ENCODE measurements at places on chromosomes 6 and 20. TPM values are rescaled to one million over a fixed set of nuclear protein-coding genes. Genes with fewer than 3 reads are reported as not detected.
A peak's percentile ranks its signal among the peaks of the same experiment; 100 is the strongest.

GRCh38 chr20:44038681-44039123, 124.0 kb downstream of the TOX2 start:
- H3K36me3 ChIP-seq: no peaks in the 10 kb centered on the region
- H3K27me3 ChIP-seq: peaks cover 4% of the 10 kb centered on the region
- H3K4me1 ChIP-seq: no peaks in the 10 kb centered on the region

DNA sequence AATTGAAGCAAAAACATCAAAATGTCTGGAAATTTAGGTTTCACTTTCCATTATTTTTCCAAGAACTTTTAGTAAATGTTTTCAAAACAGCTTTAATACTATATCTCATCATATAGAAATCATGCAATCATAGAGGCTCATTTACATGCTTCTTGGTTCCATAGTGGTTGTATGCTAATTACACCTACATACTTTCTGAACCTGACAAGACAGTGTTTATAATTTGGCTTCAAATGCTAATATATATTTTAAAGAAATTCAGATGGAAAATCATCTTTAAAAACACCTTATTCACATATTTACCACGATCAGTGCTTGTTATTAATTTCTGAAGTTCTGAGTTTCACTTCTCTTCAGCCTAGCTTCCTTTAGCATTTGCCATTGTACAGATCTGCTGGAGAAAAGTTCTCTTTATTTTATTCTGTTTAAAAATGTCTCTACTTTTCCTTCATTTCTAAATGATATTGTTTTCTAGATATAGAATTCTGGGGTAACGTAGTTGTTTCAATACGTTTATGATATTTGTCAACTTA, 89.9 kb downstream of the PLCB1 start:
- DNase-seq: no peak
- no peaks in the 10 kb centered on the region for H3K36me3 ChIP-seq

DNA sequence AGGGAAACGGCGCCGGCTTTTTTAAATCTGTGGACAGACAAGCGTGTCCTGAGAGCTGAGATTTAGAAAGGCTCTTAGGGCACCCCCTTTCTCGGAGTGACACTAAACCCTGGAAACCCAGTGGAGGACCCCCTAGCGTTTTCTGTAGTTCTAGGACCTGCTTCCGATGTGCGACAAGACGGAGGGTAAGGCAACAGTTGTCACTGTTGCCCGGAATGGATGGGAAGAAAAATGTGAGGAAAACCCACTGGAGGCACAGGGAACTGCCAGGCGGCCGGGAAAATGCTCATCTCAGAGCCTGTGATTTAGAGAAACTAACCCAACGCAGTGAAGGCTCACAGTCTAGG, 551 bp upstream of the ATP5F1E start:
- DNase-seq: no peak
- peak overlapping the region; percentile 81 for H3K4me3 ChIP-seq
- no peaks in the 10 kb centered on the region for H3K27me3 ChIP-seq
- peak overlapping the region; percentile 77 for H3K27ac ChIP-seq

- no peak overlapping the region for H3K27ac ChIP-seq
- H3K36me3 ChIP-seq: no peaks in the 10 kb centered on the region
- no peaks in the 10 kb centered on the region for H3K4me1 ChIP-seq
- H3K27me3 ChIP-seq: peaks cover 2% of the 10 kb centered on the region
- DNase-seq: no peak
Observed at GRCh38 chr6:52133324-52133723, 45.9 kb upstream of the PKHD1 start.

DNA sequence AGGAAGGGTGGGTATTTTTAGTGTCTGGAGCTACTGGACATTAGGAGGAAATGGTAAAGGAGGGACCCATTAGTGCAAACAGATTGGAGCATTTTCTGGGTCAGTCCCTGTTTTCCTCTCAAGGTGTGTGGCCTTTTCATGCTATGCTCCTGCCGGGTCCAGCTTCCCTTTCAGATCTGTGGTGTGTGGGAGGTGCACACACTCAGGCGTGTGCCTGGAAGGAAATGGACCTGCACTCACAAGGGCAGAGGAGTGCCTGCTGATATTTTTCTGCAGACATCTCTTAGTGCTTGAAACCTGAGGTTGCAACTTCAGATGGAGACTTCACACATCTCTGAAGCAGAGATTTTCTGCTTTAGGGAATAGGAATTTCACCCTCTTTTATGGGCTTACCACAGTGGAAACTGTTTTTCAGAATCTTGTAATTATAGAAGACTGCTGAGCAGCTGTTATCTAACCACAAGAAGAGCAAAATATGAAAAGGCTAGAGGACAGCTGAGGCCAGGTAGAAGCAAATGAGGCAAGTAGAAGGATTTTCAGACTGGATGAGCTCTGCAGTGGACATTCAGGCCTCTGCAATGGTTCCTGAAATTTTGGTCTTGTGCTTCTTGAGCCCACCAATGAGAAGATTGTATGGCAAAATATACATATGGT, 764.3 kb downstream of the QKI start:
- H3K4me1 ChIP-seq: no peaks in the 10 kb centered on the region
- H3K4me3 ChIP-seq: no peak overlapping the region
- no peak overlapping the region for H3K27ac ChIP-seq
- H3K27me3 ChIP-seq: no peaks in the 10 kb centered on the region

OXT gene
- not detected for total RNA-seq

MYLK2 gene
- total RNA-seq: 3.1 TPM

ADGRF5 gene
- total RNA-seq: 0.54 TPM

DNA sequence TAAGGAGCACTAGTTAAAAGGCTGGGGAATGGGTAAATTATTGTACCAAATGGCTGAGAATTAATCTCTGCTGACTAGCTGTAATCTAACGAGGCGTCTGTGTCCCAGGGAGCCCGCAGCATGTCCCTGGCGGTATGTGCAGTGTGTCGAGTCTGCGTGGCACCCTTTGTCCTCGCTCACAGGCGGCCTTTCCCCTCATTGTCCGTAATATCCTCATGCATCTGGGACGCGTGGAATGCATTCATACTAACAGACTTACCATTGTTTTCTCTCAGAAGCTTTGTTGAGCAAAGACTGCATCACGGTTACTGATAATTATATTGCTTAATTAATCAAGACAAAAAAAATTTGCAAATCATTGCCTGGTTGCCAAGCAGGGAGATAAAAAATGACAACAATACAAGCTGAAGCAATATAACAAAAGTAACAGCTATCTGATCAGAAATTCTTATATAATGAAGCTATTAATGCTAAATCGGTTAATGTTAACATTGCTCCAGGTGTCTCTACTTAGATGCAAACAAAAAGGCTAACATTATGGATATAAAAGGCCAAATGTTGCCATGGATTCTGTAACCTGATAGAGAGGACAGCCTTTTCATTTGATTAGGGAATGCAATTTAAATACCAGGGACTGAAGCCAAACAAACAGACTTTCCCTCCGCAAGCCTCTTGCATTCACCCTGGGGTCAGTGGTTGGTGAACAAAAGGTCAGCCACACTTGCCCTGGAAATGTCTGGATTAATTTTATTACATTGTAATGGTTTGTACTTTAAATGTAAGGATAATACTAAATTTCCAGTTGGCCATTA, 124.8 kb downstream of the INSM1 start:
- H3K36me3 ChIP-seq: no peaks in the 10 kb centered on the region
- H3K27ac ChIP-seq: no peak overlapping the region
- H3K4me3 ChIP-seq: no peak overlapping the region
- peak; percentile 70 for DNase-seq
- no peaks in the 10 kb centered on the region for H3K27me3 ChIP-seq

GNMT gene
- 0.68 TPM for total RNA-seq

DNA sequence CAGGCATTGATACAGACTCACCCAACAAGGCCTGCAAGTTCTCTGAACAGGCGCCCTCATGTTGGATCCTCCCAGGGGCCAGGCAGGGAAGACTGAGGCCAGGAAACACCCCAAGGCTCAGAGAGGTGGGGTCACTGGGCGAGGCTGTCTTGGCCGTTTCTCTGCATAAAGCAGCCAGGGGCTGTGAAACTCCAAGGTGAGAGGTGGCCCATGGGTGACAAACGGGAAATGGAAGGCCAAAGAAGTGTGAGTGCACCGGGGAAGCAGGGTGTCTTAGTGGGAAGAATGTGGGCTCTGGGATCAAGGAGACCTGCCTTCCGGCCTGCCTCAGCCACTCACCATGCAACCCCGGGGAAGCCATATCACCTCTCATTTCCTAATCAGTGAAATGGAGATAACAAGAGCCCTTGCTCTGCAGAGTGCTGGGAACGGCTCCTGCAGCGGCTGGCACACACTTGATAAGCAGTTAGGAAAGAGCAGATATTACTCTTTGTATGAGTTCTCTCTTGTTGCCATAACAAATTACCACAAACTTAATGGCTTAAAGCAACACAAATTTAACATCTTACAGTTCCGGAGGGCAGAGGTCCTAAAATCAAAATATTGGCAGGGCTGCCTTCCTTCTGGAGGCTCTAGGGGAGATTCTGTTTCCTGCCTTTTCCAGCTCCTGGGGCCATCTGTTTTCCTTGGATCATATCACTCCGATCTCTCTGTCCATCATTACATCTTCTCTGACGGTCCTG, 168.6 kb downstream of the NFATC2 start:
- no peaks in the 10 kb centered on the region for H3K36me3 ChIP-seq
- peaks cover 10% of the 10 kb centered on the region for H3K4me1 ChIP-seq

OTOR gene
- not detected for total RNA-seq

DNA sequence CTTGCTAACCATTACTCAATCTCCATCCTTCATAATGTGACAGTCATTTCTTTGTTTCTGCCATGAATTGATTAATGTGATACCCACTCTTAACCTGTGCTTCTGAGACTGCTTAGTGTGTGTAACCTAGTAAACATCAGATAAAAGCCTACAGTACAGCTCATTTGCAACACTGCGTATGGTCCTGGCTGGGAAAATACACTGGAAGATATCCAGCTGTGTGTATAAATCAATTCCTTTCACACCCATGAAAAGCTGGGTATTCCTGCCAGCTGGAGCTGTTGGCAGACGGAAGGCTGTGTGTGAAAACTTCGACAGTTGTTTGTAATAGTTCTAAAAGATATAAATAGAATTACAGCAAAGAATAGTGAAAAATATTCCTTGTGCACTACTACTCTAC, 509.2 kb downstream of the FRK start:
- H3K27me3 ChIP-seq: no peaks in the 10 kb centered on the region
- no peak overlapping the region for H3K4me3 ChIP-seq
- no peaks in the 10 kb centered on the region for H3K36me3 ChIP-seq
- no peak for DNase-seq
- no peaks in the 10 kb centered on the region for H3K4me1 ChIP-seq

DNA sequence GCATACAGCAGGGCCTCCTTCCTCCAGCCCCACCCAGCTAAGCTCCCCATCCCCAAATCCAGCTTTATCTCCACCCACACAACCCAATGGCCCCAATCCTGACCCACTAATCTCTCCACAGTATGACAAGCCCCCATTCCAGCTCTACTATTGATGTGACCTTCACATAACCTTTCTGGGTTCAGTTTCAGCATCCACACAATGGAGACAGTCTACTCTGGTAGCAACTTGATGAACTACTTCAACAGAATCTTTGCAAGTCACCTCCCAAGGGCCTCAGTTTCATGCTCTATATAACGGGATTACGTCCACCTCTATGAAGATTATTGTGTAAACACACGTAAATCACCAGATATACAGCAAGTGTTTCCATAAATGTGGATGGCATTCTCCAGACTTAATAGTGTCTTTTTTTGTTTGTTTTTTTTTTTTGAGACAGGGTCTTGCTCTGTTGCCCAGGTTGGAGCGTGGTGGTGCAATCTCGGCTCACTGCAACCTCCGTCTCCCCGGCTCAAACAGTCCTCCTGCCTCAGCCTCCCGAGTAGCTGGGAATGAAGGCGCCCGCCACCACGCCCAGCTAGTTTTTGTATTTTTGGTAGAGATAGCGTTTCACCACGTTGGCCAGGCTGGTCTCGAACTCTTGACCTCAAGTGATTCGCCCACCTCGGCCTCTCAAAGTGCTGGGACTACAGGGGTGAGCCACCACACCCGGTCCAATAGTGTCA, 1.4 kb downstream of the AHCY start:
- peak overlapping the region; percentile 76 for H3K4me3 ChIP-seq
- no peak for DNase-seq
- no peak overlapping the region for H3K27ac ChIP-seq
- H3K4me1 ChIP-seq: peaks cover 6% of the 10 kb centered on the region

GRCh38 chr6:110348961-110349690, 9.0 kb downstream of the METTL24 start:
- no peak for DNase-seq
- H3K4me1 ChIP-seq: no peaks in the 10 kb centered on the region
- H3K27ac ChIP-seq: no peak overlapping the region

DNA sequence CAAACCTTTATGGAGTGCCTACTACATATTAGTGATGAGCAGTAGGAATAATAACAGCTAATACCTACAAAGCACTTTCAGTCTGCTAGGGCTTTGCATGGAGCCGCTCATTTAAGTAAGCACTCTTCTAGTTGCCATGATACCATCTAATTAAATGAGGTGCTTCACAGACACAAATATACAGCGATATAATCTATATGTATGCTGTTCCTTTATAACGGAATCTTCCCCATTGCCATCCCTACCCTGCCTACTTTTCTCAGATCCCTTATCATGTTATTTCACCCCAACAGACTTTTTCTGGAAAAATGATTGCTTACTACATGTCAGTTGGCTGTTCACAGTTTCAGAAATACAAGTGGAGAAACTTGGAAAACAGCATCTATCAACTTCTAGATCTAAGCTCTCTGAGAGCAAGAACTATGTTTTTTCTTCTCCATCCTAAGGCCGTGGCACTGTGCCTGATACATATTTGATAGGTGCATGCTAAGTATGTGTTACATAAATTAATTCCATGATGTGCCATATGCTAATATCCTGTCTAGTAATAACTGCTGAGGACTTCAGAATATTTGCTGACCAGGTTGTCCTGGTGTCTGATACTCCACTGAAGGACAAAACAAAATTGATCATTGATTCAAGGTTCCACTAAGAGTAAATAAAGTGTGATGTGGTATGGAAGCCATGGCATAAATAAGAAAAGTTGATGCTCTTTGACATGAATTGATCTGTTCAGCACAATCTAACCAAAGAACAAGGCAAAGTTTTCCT, 124.6 kb downstream of the GMPR start:
- H3K27ac ChIP-seq: no peak overlapping the region
- H3K4me3 ChIP-seq: no peak overlapping the region
- no peaks in the 10 kb centered on the region for H3K4me1 ChIP-seq
- H3K36me3 ChIP-seq: no peaks in the 10 kb centered on the region

DNA sequence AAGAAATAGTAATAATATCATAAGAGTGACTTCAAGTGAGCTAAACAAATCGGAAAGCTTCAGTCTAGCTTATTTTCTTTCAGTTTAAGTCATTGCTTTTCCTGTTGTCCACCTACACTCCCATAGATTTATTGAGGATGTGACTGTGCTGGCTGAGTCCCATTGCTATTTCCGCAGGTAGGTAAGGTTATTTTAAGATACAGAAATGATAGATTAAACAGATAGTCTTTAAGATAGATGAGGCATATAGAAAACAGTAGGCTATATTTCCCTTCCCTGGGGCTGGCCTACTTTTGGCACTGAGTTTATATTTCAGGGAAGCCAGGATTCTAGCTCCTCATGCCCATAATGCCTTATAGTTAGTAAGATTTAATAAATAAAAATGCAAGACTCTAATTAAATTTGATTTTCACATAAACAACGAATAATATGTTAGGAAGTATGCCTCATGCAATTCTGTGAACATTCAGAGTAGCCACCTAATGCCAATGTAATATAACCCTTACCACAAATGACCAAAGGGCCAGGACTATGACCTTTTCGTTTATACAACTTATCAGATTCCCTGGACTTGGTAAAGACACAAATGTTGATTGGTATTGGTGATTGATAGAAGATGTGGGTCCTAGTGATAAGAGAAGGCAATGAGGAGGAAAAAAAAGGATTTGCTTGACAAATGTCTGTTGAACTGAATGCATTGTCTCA, 1079.3 kb downstream of the EPHA7 start:
- no peak for DNase-seq
- no peaks in the 10 kb centered on the region for H3K36me3 ChIP-seq
- no peak overlapping the region for H3K27ac ChIP-seq
- no peak overlapping the region for H3K4me3 ChIP-seq
- H3K4me1 ChIP-seq: no peaks in the 10 kb centered on the region

MMP24 gene
- 13.7 TPM for total RNA-seq
